ENCODE measurements at places on chromosomes 11 and 22.

DNA sequence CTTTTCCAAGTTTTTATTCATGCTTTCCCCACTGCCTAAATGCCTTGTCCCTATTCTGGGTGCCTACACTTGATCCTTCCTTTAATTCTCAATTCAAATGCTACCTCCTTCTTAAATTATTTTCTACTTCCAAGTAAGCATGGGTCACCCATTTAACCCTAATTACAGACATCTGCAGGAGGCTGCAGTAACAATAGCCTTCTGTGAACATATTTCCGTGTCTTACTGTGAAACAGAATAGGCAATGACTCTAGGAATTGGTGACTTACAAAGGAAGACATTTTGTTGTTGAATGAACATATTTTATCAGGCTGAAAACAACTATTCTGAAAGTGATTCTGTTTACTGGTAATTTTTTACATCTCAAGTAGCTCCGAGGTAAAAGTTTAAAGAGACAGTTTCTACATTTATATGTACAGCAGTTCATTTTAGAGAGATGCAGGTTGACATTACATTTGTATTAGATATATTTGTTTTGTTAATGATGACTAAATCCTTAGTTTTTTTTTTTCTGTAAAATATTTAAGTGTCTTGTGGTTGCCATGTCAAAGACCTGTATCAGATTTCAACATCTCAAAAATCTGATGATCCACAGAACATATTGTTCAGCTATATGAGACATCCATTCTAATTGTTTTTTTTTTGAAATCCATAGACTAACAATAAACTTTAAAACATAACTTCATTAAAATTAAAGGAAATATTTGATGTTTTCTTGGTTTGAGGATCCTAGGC, 316.8 kb downstream of the CASP12 start:
- DNase-seq, result no peak

DNA sequence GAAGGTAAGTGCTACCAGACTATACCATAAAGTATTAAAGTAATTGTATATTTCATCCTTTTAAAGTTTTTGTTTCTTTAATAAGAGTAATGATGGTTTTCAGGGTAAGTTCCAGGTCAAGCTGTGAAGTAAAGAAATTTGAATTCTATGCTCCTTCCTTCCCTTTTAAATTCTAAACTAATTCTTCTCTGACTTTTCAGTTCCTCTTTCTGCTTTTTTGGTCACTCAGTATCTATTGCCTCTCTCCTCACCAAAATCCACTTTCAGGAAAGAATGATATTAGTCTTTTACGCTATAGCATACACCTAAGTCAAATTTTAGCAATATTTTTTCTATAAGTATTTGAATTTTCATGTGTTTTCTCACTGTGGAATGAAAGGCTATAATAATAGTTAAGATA, 8.2 kb downstream of the MMP8 start:
- no peak for DNase-seq

DNA sequence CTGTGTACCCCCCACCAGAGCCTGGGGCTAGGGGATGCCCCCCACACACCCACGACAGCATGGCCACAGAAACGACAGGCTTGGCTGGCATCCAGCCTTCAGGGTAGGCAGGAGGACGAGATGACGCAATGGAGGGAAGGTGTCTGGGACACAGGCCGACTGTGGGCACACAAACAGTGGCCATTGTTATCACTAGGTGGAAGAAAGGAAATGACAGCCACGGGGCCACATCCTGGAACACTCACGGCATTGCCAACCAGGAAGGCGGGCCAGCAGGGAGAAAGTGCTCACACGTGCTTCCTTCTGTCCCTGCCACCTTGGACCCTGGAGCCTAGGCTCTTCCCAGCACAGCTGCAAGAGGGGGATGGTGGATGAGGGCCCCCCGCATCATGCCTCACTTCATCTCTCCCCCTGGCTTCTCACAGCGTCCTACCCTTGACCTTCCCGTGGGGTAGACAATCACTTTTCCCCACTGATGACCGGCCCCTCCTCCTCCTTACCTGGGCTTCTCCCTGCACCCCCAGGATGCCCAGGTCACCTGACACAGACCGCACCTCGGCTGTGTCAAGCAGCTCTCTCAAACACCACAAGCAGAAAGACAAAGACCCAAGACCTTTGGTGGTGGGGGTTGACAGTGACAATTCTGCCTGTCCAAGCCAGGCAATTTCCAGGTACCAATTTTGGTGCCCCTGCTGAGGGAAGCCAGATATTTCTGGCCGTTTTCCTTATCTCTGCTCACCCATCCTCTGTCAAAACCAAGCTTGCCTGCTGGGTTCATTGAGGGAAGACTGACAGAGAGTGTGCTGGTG, 8.6 kb downstream of the PLA2G6 start:
- DNase-seq, result peak; percentile 73

DNA sequence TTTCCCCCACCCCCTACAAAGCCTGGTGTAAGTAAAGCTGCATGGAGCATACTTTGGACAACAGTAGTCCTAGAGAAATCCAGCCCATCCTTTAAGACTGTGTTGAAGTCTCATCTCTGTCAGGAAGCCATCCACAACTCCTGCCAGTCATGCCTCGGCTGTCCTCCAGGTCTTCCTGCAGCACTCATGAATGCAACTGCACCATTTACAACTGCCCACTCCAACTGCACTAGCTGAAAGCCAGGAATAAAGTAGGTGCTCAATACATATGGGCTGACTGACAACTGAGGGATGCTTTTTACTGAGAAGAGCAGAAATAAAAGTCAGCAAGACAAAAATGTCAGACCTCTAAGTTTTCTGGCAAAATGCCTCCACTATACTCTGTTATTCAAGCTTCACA, 27.4 kb downstream of the IL18BP start:
- no peak for DNase-seq

- peak; percentile 74 for DNase-seq
These were observed 56.5 kb downstream of the FLRT1 start for GRCh38 chr11:64092111-64092760.

DNA sequence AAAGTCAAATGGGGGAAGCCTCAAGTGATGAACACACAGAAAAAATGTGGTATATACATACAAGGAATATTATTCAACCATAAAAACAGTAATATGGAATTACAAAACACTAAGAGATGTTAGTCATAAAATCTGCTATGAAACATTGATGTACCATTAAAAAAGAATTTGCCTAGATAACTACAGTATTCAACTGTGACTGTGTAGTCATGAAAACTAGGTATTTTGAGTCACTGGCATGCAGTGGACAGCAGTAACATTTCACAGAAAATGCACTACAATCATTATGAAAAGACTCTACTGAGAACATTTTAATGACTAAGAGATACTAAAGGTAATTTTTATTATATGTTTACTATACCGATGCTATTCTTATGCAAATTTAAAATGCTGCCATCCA, 11.7 kb downstream of the ZNF195 start:
- no peak for DNase-seq

- DNase-seq, result no peak
These were observed at the start of gene MCHR1 for GRCh38 chr22:40679249-40679963. MCHR1 (plus strand) TSS chr22:40679484; CDS start chr22:40679653, 169 bp downstream.

GRCh38 chr11:3823303-3823702, 14.9 kb downstream of the PGAP2 start:
- DNase-seq, result no peak

DNA sequence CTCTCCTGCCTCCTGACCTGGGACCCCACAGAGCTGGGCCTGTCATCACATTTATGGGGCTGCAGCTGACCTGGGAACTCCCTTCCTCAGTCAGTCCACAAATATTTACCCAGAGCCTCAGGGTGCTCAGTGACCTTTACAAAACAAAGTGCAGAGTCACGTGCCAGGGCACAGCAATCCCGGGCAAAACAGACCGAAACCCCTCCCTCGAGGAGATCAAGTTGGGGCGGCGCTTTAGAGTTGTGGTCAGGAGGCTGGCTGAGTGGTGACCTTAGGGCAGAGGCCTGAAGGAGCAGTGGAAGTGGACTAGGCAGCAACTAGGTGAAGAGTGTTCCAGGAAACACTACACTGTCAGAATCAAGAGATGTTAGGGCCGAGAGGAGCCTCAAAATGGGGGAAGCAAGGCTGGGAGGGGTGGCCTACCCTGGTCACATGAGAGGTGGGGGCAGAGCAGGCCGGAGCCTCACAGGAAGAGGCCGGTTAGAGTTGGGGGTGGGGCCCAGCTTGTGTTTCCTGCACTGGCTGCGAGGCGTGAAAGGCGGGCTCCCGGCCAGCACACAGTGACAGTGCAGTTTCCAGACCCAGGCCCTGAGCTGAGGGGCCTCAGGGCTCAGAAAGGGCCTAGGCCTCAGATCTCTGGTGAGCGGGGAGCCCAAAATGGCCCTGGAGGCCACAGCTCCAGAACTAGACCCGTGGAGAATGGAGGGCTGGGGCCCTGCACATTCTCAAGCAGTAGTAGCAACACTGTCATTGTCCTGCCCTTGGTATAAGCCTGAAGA, 3.7 kb upstream of the NEAT1 start:
- DNase-seq, result peak; percentile 99

- DNase-seq, result no peak
These were observed 516.8 kb upstream of the FAT3 start for GRCh38 chr11:91707652-91708482.

DNA sequence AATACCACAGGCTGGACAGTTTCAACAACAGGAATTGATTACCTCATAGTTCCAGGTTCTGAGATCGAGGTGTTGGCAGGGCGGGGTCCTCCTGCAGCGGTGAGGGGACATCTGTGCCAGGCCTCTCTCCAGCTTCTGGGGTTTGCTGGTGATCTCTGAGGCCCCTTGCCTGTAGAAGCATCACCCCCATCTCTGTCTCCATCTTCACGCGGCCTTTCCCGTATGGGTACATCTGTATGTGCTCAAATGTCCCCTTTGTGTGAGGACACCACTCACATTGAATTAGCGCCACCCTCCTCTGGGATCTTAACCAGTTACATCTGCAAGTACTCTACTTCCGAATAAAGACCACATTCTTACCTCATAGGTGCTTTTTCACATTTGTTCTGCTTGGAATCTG, 1029.9 kb downstream of the BRD1 start:
- DNase-seq, result no peak

DNA sequence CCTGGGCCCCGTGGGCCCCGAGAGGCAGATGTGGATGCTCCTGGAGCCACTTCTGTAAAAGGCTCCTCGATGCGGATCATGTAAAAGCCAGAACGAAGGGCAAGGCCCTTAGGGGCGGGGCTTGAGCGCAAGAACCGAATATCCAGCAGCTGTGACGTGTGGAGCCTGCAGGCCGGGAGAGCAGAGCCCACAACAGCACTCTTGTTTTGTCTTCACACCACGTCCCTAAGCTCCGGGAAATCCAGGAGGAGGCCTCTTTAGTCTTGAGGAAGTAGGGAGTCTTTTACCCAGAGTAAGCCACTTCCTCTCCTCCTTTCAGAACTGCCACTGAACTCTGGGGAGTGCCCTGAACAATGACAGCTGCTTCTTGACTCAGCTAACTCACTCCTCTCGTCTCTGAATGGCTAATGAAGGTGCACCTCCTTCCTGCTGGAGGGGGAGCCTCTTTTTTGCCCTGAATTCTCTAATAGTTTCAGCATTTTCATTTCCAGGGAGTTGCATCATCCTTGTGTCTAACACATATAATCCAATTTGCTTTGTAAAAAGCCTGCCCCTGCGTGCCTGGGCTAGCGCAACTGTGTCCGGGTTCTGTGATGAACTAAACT, 12.5 kb downstream of the L3MBTL2 start:
- peak; percentile 82 for DNase-seq

DNA sequence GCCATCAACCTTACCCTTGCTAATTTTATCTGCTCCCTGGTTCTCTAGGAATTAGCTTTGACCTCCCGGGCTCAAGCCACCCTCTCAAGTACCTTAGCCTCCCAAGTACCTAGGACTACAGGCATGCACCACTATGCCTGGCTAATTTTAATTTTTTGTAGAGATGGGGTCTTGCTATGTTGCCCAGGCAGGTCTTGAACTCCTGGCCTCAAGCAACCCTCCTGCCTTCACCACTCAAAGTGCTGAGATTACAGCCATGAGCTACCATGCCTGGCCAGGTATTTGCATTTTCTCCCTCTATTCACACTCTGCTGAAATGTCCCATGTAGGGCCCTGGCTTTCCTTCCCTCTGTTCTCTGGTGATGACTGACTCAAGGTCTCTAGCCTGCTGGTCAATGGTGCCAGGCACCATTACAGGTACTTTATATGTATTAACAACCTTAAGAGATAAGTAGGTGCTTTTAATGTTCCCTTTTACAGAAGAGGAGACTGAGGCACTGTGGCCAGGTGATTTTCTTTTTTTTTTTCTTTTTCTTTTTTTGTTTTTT, 8.5 kb upstream of the WDR74 start:
- no peak for DNase-seq

DNA sequence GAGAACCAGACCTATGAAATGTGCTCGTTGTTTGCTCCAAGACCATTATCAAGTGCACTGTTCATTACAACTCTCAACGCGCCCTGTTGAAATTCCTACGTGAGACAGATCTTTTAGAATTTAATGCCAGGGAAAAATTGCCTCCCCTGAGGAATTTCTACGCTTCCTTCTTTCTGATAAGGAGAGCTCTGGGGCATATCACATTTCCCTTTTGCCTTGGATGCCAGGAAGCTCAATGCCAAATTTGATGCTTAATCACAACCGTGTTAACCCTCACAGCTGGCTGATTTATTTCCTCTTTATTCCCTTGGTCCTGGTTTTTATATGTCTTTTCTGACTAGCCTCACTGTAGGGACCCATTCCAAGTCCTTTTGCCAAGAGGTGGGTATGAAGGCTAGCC, 109.4 kb downstream of the MICAL2 start:
- no peak for DNase-seq

DNA sequence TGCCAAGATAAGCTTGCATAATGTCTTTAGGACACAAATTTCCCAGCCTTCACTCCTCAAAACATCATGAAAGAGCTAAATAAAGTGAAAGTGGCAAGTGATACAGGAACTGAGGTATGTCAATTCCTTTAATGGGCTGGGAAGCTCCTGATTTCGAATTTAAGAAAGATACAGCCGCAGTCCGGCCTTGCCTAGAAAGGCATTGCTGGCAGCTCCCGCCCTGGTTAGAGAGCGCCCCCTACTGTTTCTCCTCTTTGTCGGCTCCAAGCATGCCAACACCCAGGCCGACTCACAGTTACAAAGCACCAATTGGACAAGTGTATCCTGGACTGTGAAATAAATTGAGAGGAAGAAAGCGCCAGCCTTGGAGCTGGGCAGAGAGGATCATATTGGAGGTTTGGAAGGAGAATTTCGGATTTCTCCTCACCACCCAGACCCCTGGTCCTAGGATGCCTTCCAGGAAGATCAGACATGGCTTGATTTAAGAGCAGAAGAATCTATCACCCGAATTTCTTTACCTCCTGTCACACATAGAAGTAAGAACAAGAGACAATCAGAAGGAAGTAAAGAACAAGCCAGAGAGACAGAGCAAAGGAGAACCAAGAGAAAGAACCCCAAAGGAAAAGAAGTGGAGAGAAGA, 84.0 kb downstream of the FAM76B start:
- peak; percentile 87 for DNase-seq

- DNase-seq, result no peak
These were observed 24.5 kb downstream of the ST14 start for GRCh38 chr11:130183878-130184610.

- DNase-seq, result no peak
These were observed 14.6 kb downstream of the UBASH3B start for GRCh38 chr11:122670131-122670530.

- DNase-seq, result peak; percentile 97
These were observed at the start of gene TTC12 for GRCh38 chr11:113314389-113315301. TTC12 (plus strand) TSS chr11:113314583; CDS start chr11:113316258, 1,675 bp downstream.
